ENCODE measurements at places on chromosomes 3 and 15. TPM values are rescaled to one million over a fixed set of nuclear protein-coding genes. Genes with fewer than 3 reads are reported as not detected.

DNA sequence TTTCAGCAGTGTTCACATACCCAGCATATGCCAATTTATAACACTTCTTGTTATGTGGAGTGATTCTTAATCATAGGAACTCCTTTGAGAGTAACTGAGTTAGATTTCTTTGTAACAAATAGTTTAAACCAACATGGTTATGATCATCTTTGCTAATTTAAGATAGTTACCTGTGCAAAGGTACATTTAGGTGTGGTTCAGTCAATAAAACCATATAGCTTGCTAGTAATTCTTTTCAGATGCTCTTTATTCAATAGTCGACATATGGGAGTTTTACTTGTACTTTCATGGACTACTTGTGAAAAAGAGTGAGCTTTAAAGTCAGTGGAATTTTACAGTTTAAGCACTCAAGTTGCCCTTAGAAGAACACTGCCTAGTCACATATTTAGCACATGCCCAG is 5.2 kb downstream of the DNAJC13 start:
- H3K4me3 ChIP-seq = no peak overlapping the region
- no peaks in the 10 kb centered on the region for H3K27me3 ChIP-seq
- peaks cover 10% of the 10 kb centered on the region for H3K4me1 ChIP-seq
- no peak for DNase-seq
- no peak overlapping the region for H3K27ac ChIP-seq

DNA sequence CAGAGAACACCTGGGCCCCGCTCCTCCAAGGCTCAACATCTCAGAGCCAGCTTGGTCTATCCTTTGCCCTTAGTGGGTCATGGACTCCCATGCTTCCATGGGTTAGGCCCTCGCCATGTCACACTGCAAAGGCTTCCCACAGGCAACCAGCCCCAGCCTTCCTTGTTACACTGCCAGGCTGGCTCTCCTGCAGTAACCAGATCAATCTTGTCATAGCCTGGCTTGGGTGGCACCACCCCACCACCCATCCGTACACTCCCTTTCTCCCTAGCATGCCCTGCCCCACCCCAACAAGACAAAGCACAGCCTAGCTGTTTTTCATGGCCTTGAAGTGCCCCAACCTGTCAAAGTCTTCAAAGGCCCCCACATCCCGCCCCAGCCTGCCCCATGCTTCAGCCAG is 30.5 kb downstream of the CA12 start:
- peaks cover 4% of the 10 kb centered on the region for H3K27me3 ChIP-seq
- H3K4me3 ChIP-seq = no peak overlapping the region
- DNase-seq = no peak
- no peaks in the 10 kb centered on the region for H3K36me3 ChIP-seq

ZMYND10 gene
- total RNA-seq = 1.2 TPM

GMNC gene
- not detected for total RNA-seq

MESP2 gene
- total RNA-seq = not detected

WDR93 gene
- total RNA-seq = not detected

GPR87 gene
- not detected for total RNA-seq
